ENCODE measurements at places on chromosomes 3 and 15. TPM values are rescaled to one million over a fixed set of nuclear protein-coding genes. Genes with fewer than 3 reads are reported as not detected.
A peak's percentile ranks its signal among the peaks of the same experiment; 100 is the strongest.

Gene TP63
- 86.9 TPM for total RNA-seq

GRCh38 chr15:38202361-38202760 is 50.3 kb upstream of the SPRED1 start:
- peak; percentile 32 for DNase-seq

Gene FBXL22
- total RNA-seq = 1.9 TPM

DNA sequence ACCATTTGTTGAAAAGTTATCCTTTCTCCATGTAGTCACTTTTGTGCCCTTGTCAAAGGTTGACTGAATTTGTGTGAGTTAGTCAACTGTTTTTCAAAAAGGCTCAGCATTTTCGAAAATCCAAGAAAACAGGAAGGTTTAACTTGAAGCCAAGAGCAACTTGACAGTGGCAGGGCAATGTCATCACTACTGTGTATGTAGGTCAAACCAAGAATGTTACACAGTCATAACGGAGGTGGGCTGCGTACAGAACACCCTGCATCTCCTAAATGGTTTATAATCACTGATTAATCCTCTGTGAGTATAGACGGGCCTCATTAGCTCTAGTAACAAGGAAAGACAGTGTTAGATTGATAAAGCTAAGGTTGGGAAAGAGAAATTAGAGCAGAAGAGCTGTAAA is 1064.9 kb downstream of the FHIT start:
- DNase-seq = no peak

Gene RHOV
- 19.4 TPM for total RNA-seq

DNA sequence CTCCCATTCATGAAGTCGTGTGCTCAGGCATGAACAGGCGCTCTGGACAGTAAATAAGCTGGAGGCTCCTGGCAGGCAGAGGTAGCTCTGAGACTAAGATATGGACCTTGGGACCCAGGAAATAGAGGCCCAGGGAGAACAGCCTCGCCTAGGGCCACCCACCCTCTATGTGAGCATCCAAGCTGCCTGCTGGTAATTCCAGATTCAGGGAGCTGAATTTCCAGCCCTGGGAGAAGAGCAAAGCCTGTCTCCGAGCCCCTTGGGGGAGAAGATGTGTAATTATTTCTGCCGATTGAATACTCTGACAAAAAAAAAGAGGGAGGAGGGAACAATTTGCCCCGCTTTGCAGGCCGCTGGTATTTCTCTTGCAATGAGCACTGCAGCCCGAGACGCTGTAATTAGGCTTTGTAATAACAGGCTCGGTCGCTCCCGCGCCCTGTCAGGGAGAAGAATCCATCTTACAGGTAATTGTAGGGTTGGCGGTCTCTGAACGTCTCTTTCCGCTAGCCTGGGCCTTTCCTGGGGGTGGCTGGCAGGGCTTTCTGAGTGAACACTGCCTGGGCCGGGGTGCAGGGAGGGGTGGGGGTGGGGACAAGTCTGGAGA is 131.5 kb downstream of the WNT7A start:
- DNase-seq = no peak

Measured in skin of body (tissue), 3 donors.